Esophagus mucosa (tissue), 1 donor: ENCODE measurements at places on chromosomes 4 and X.

- ATAC-seq = no peak
Observed at GRCh38 chrX:49157194-49157593, 5.4 kb upstream of the MAGIX start.

- no peak for ATAC-seq
Observed at GRCh38 chr4:113955948-113956347, 23.5 kb downstream of the ARSJ start.

DNA sequence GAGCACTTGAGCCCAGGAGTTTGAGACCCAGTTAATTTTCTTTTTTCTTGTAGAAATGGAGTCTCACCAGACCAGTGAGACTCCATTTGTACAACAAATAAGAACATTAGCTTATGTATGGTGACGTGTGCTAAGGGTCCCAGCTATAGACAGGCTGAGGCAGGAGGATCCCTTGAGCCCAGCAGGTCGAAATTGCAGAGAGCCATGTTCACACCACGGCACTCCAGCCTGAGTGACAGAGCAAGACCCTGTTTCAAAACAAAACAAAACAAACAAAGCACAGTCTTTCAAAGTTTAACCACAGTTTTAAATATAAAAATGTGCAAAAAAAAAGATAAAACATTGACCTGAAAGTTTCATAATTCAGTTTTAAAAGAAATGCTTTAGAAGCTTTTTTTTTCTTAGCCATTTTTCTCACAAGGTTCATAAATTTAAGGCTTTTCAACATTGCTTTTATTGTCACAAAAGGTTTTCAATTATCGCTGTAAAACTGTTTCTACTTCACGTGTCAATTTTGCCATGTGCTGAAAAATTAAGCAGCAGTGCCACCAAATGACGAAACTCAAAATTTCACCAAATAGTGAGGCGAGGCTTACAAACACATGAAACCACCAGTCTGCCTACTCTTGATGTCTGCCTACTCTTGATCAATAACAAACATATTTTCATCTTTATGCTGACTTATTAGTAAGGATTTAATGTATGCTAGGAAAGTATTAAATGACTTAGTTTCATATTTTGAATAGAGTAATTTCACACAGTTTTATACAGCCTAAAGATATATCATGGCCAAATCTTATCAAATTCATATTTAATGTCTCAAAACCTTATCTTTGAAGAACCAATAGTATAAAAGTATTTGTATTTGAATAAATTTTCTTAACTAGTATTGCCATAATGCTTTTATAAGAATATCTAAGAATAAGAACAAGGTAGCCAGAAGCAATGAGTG, 126.3 kb downstream of the NEK1 start:
- ATAC-seq = no peak

- ATAC-seq = no peak
Observed at GRCh38 chr4:93178279-93178678, 650.3 kb upstream of the ATOH1 start.
